ENCODE measurements at places on chromosomes 3 and 15.

DNA sequence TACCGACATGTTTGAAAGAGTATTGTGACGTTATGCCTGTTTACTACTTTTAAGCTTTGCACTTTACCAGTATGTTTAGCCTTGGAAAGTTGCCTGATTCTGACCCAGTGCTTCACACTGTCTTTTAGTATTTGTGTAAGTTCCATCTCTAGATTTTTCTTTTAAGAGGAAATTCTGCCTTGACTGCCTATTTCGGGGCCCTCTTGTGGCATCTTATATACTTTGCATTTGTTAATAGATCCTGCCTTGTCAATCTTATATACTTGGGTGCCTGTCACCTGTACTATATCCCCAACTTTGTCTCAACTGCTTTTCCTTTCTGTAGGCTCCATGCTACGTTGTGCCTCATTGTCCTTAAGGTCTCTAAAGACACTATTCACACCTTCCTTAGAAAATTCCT is 244.6 kb downstream of the STXBP5L start:
- DNase-seq: no peak

DNA sequence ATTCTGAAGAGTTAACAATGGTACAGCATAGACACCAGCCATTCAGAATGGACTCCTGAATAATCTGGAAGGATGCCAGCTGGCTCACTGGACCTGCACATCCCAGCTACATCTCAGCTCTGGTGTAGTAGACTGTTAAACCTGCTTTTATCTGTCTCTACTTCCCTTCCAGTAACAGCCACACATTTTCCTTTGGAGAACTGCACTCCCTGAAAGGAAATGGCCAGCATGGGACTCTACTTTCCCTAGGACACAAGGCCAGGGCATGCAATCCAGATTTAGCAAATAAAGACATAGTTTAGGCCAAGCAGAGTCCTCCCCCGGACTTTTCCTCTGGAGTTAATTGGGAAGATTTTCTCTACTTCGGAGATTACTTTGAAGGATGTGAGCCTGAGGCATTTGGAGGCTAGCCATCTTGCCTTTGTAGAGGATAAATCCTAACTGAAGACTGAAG is 82.7 kb upstream of the TCF12 start:
- no peak for DNase-seq

GRCh38 chr3:127255516-127255915 is 32.3 kb downstream of the PRR20G start:
- DNase-seq: no peak

DNA sequence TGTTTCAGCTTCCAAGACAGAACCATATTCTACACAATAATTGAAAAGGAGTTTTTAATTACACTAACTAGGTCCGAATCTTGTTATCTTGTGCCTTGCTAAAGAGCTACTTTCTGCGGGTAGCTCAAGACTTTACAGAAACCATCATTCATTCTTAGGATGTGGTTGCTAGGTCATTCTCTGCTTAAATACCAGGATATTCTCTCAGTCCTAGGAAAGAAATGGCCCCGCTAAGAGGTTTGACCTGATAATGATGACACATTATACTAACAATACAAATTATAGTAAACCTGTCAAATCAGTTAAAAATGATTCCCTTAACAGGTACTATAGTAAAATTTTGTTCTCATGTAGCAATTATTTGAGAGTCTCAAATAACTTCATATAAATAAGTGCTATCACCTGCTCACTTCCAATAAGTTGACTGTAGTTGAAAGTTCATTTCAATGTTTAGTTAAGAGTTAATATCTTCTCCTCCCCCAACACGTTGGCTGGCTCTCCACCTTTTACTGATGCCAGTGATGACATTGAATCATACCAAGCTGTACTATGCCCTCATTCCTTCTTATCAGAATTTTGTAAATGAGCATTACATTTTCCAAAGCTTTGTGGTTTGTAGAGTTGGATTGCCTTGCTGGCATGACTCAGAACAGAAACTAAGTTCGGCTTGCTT is 3.6 kb upstream of the C3orf85 start:
- DNase-seq: no peak

DNA sequence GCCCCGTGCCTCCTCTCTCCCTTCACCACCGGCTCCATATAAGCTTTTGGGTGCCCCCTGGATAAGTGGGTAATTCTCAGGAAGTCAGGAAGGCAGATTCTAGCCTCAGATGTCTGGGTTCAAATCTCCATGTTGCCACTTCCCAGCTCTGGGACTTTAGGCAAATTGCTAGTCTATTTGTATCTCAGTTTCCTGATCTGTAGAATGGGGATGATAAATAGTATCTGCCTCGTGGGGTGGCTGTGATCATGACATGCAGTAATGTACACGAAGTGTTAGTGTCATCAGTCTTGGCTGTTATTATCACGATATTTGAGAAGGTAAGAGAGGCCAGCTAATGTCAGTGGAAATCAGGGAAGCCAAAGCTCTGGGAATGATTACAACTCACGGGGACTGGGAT is 43.3 kb downstream of the MUC4 start:
- no peak for DNase-seq

DNA sequence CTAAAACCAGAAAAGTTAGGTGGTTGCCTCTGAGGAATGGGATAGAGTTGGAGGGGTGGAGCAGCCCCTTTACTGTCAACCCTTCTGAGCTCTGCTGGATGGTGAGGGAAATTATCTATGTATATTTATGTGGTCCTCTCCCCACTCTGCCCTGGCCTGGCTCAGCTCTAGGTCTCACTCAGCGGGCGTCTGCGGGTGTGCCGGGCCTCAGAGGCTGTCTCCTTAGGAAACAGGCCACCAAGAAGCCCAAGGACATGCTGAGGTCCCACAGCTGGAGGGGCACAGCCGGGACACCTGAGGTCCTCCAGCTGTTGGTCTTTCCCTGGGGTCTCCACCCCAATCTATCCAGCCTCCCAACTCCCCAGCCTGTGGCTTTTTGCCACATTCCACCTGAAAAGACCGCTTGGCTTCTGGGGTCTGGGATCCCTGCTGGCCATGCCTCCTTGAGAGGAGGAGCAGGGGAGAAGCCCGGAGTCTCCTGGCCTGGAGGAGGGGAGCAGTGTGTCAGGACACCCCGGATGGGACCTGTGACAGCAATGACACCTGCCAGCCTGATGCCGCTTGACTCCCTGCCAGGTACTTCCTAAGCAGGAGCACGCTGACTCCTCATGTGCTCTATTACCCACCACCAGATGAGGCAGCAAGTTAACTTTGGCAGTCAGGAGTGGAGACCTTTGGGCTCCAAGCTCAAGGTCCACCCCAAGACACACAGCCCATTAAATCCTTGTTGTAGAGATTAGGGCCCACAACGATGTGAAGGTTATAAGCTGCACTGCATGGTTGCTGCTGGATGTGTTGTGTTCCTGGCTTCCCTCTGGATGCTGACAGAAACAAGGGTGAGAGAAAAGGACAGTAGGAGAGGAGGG is at the start of gene SLC28A1:
TSS of gene SLC28A1 (plus strand) at position 747 of the 866 bp plus-strand sequence. CDS start 3,099 bp downstream, outside the sequence.
- no peak for DNase-seq

DNA sequence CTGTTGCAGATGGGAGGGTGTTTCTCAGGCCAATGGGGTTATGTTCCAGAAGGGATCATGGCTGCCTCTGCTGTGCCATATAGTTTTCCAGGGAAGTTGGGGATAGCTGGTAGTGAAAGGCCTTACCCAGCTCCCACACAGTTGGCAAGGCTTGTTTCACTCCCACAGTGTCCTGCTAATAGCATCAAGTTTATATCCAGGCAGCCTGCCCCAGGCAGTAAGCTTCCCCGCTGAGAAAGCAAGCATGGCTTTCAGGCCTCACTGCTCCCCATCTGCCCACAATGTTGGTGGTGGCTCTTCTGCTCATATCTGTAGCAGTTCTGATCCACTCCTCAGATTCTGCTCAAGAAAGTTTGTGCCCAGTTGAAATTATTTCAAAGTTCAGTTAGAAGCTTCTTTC is 50.9 kb upstream of the DCBLD2 start:
- DNase-seq: no peak

GRCh38 chr3:89335693-89336092 is 228.3 kb downstream of the EPHA3 start:
- DNase-seq: no peak

Measured in NCI-H1417 treated with DMSO at 0.1 percent for 48 hours (cell line).